ENCODE measurements at places on chromosomes 6 and 20. TPM values are rescaled to one million over a fixed set of nuclear protein-coding genes. Genes with fewer than 3 reads are reported as not detected.

SMOC2 gene
- 130 TPM for total RNA-seq

RNF182 gene
- total RNA-seq, result 0.50 TPM

HDGFL1 gene
- total RNA-seq, result not detected

ENPP3 gene
- 0.66 TPM for total RNA-seq

CNKSR3 gene
- 17.2 TPM for total RNA-seq

DNA sequence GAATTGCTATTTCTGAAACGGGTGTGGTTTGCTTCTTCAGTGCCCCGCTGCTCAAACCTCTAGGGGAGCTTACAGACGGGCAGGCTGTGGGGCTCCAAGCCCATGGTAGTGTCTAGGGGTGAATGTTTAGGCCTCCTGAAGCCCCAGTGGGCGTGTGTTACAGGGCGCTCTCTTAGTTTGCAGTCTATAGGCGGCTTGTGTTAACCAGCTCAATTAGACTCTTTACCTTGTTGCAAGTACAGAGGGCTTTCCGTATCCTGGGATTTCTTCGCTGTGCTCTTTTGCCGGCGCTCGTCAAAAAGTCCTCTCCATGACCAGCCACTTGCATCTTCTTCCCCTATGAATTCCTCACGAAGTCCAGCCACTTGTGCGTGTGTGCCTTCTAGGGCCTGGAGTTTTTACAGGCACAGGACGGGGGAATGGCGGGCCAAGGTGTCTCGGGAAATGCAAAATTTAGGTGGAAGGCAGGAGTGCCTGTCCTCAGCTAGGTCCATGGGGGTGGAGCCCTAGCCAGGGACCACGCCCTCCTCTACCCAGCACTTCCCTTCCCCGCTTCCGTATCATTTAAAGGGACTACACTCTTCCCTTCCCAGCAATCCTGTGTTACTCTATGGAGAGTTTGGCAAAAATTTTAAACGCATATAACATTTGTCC, 94.5 kb downstream of the HTR1B start:
- DNase-seq, result no peak

DNA sequence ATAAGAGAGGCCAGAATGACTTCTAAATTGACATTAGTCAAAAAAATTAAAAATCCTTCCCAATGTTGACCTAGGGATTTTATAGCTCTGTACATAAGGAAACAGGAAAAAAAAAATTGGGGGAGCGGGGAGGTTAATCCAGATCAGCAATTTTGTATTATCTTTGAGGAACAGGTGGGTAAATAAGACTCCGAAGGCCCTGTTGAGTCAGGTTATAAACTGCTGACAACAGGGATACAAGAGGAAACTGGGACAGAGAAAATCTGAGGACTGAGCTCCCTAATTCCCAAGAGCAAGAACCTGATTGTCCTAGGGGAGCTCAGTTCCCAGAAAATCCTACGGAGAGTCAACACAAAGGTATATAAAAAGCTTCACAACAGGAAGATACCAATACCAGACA, 26.8 kb upstream of the CRIP3 start:
- DNase-seq, result no peak

DNA sequence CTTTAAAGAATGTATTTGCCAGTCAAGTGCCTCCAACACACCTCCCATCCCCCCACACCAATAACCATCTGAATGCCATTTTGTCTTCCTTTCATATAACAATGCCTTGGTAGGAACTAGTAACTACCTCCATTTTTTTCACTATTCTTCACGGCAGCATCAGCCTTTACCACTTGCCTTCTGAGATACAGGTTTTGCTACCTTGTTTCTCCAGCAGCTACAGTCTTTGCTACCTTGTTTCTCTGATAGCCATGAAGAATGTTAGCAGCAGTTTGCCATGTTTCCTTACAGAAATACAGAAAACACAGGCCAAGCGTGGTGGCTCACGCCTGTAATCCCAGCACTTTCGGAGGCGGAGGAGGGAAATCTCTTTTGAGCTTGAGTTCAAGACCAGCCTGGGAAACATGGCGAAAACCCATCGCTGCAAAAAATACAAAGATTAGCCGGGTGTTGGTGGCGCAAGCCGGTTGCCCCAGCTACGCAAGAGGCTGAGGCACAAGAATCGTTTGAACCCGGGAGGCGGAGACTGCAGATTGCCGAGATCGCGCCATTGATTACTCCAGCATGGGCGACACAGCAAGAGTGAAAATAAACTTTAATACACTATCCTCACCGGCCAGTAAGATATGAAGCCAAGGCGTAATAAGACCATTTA, 100.9 kb downstream of the HFE start:
- DNase-seq, result no peak

DNA sequence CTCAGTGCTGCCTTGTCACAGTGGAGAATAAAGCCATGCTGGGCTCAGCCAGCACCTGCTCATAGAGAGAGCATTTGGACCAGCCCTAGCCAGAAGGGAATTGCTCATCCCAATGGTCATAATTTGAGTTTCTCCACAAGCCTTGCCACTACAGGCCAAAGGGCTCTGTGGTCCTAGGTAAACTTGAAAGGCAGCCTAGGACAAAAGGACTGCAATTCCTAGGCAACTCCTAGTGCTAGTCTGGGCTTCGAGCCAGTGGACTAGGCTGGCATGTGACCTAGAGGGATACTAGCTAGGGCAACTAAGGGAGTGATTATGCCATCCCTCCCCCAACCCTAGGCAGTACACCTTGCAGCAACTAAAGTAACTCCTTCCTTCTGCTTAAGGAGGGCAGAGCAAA, 516.2 kb downstream of the BCKDHB start:
- no peak for DNase-seq

Data from esophagus muscularis mucosa (tissue), 4 donors.